Activated T-cell treated with anti-CD3 and anti-CD28 coated beads for 48 hours (primary cell): ENCODE measurements at places on chromosomes 5 and 9.

DNA sequence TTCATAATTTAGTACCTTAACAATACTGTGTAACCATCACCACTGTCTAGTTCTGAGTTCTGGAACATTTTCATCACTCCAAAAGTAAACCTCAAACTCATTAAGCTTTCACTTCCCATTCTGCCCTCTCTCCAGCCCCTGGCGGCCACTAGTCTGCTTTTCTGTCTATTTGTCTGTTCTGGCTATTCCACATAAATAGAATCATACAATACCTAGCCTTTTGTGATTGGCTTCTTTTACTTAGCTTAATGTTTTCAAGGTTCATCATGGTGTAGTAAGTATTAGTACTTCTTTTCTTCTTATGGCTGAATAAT, 138.7 kb downstream of the RAPGEF6 start:
- DNase-seq = no peak

DNA sequence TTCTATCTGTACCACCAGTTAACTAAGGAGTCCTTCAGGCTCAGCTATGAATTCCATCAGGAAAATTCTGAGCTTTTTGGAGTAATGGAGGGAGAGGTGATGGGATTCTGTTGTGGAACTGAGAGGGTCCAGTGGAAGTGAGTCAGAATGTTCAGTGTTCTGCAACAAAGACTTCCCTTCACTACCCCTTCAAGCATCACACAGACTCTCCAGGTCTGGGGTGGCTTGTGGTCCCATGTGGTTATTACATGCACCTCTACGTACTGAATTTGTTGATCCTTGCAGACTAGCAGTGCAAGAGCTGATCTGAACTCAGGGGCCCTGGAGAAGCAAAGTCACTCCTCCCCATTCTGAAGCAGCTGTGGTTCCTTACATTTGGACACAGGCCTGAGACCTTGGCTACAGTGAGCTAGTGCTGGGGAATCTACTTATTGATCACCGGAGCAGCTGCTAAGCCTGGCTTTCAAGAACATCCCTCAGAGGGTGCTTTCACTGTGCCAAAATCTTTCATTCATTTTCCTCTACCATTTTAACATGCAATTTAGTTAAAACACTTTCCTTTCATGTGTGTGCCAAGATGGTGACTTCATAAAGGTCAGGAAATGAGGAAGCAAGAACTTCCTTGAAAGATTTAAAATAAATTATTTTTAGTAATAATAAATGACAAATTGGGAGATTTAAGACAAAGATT, 75.0 kb upstream of the TNC start:
- DNase-seq = no peak

- DNase-seq = peak; percentile 75
Measured at GRCh38 chr5:159515909-159516415, 185.7 kb upstream of the IL12B start.

DNA sequence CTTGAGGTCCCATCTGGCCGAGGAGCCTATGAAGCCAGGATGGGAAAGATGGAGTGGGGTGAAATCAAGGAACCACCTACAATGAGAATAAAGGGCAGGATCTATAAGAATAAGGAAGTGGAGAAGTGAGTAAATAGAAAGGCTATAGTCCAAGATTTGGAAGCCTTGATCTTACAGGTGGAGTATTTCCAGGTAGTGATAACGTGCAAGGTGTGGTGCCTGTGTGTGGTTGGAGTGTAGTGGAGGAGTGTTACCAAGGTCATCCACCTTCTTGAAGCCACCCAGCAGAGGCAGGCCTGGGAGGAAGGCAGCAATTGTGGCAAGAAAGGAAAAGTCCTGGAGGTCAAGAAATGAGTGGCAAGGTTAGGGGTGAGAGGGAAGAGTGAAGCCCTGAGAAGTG, 72.9 kb downstream of the IQGAP2 start:
- DNase-seq = no peak

DNA sequence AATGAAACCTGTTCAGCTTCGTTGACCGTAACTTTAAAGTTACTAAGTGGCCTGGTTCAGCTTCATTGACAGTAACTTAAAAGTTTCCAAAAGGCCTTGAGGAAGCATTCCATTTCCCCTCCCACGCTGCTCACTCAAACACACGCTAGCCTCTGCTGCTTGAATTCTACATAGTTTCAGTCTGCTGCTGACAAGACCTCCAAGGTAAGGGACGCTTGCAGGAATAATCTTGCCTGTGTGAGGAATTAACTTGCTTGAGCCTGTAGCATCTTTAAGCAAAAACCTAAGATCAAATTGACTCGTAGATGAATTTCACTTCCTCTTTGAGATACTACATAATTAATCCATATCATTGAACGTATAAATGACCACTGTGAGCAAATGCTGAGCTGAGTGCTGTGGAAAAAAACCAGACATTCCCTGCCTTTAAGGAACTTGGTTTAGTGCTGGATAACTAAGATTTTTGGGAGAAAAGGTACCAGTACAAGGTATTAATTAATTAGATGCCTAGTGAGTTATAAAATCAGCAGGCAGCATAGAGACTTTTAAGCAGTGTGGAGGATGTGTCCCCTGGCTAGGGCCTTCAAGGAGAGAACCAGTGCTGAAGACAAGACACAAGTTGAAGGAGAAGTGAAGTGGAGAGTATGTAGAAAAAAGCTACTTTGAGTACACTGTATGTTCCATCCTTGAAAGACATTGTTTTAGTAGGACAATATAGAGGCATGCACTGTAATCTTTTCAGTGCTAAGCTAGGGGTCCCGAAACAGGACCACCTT, 39.2 kb downstream of the GRAMD2B start:
- DNase-seq = no peak

DNA sequence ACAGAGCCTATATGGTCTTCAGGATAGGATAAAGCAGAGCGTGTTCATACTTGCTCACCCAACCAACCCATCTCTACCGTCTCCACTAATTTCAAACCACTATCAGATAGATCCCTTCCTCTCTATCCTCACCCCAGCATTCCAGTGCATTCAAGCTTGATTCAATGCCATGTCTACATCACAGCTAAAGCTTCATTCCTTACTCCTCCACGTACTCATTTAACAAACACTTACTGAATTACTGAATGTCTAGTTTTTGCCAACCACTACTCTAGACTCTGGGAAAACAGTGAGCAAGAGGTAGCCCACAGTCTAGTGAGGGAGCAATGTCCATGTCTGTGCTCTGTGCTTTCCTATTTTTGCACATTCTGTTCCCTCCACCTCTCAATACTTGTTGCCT, 163.5 kb upstream of the MSX2 start:
- no peak for DNase-seq

- DNase-seq = no peak
Measured at GRCh38 chr9:111871499-111871855, 25.1 kb upstream of the UGCG start.

DNA sequence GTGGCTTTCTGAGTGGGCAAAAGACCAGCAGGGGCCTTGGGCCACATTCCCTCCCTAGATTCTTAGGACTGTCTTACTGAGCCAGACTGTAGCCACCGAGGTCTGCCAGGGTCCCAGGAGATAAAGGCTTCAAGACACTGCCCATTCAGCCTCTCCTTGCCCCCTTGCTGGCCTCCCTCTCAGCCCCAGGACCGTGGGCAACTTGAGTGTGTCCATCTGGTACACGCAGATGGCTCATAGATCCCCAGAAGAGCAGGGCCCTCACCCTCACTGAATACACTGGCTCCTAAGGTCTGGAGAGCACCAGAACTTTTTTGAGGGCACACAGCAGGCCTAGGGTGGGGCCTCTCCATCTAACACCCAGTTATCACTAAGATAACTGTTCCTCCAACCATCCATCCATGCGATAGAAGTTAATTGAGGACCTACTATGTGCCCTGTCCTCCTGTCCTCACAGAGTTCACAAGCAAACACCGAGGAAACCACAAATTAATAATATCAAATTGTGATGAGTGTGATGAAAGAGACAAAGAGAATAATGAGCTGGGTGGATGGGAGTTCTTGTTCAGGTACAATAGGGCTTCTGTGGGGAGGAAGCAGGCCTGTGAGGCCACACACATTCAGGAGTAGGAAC, 4.9 kb upstream of the PDGFRB start:
- no peak for DNase-seq

GRCh38 chr5:180683220-180683922, 34.0 kb upstream of the FLT4 start:
- no peak for DNase-seq

DNA sequence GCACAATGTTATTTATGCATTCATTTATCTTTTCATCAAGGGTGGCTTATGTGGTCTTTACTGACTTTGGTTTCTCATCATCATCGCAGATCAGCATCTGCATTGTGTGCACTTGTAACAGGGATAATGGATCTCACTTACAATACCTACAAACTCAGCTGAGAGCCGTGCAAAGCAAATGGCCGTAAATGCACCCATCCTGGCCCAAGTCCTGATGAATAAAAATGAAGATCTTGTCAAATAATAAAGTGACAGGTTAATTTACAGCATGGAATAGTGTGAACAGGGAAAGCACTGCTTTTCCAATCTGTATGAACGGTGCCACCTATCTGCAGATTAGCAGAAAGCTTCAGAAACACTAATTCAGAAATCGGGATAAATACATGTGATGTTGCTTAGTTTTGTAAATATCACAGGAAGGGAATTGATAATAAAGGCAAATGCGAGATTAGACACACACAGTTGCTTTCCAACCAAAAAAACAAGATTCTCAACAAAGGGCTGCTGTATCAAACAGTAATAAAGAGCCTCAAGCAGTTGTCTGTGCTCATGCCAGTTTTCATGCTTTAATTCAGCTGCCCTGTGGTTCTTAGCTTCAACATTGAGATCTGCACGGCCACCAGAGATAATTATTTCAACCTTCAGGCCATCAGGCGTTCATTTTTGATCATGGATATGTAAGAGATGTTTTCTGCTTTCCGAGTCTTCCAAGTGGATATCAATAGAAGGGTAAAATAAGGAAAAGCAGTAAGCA, 153.4 kb upstream of the POU5F2 start:
- no peak for DNase-seq

- DNase-seq = no peak
Measured at GRCh38 chr5:10726179-10726912, 34.7 kb downstream of the DAP start.

DNA sequence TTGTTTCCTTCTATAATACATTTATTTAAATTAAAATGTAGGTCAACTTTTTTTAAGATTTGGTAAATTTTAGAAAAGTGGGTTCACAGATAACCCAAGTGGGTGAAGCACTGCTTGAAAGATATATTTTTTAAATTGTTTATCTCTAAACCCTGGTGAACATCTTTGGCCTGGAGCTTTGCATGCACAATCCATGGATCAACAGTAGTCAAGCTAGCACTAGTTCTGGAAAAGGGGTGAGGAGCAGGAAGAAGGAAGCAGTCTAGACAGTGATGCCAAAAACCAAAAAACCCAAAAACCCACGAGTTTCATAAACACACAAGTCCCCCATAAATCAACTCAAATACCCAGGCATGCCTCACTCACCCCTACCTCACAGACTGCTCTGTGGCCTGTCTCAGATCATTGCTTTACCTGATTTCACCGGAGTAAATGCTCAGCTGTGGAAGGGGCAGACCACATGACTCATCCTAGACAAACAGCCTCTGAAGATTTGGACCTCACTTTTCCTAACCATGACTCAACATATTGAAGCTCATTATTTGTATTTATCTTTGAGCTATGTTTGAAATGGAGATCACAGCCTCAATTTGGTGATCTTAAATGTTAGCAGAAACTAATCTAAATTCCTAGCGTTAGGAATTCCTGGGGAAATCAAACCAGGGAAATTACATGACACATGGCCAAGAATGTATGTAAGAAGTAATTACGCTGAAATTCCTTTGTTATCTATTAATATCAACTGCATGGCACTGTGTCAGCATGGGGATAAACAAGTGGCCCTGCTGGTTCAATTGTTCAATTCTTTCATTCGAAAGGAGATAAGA, 149.6 kb downstream of the ZNF608 start:
- DNase-seq = no peak

GRCh38 chr9:121235512-121235911, 32.5 kb upstream of the GSN start:
- no peak for DNase-seq

- no peak for DNase-seq
Measured at GRCh38 chr9:130187523-130187846, 15.3 kb downstream of the NCS1 start.

DNA sequence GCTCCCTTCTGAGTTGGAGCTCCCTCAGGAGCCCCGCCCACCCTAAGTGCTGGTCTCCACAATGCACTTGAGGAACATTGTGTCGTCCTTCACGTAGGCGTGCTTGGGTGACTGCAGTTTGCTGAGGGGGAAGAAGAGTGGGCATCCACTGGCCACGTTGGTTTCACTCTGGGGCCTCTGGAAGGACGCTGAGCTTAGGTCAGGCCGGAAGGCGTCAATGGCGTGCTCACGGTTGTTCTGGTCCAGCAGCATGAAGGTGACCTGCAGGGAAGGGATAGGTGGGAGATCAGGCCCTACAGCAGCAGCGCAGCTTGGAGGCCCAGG, 21.7 kb downstream of the TRAF1 start:
- no peak for DNase-seq

GRCh38 chr5:178325311-178325678, 92.7 kb upstream of the PHYKPL start:
- no peak for DNase-seq

- DNase-seq = no peak
Measured at GRCh38 chr9:93814077-93814956, 140.8 kb downstream of the BARX1 start.

- no peak for DNase-seq
Measured at GRCh38 chr5:66249920-66250319, 105.8 kb downstream of the SREK1 start.

DNA sequence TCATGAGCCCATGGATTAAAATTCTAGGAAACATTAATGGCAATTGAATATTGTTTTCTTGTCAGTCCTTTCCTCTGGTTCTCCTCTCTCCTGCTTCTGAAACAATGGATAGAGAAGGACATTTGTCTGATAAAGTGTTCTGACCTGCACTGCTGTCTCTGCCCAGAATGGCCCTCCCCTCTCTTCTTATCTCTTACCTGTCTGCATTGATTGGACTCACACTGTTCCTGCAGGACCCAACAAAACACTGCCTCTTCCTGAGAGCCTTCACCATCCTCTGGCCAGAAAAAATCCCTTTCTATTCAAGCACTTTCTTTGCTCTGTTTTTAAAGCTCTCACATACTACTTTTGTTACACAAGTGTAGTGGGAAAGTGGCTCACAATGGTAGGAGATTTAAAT, 143.8 kb upstream of the DHFR start:
- DNase-seq = no peak
